ENCODE measurements at places on chromosomes 1 and 21.

GRCh38 chr1:186659890-186660341, 20.3 kb downstream of the PTGS2 start:
- no peak for DNase-seq

- no peak for DNase-seq
These were observed 112.2 kb downstream of the DHRS3 start for GRCh38 chr1:12505639-12506280.

DNA sequence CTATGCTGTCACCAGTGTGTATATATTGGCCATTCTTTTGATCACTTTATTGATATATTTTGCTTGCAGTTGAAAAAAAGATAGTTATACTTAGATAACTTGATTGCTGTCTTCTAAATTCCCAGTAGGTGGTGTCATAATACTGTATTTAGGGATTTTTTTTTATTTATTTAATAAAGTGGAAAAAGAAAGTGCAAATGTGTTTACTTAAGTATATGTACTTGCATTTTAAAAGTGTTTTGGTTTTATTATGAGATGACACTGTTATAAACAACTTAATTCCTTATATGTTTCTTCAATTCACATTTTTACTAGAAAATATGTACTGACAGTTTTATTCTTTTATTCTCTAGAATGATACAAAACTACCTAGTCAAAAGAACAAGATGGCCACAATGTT, 164.8 kb downstream of the USP25 start:
- DNase-seq: no peak

GRCh38 chr1:81197591-81197990, 603.1 kb upstream of the ADGRL2 start:
- DNase-seq: no peak

DNA sequence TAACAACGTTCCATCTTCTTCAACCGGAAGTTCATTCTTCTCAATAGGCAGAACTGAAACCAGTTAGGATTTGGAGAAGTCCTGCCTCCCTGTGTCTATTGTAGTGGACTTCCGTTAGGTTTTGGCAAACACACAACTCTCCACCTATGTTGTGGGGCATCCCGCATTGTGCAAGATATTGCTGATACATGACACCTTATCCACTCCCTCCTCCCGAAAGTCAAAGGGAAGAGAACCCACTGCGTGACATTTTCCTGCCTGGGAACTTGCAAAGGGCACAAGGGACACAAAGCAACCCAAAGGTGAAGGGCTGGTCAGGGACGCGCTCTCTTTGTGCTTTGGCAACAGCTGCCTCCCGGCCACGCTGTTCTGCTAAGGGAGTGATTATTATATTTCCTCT, 164.8 kb downstream of the TPR start:
- no peak for DNase-seq
